Aorta (tissue), 5 donors: ENCODE measurements at places on chromosomes 12 and 14. TPM values are rescaled to one million over a fixed set of nuclear protein-coding genes. Genes with fewer than 3 reads are reported as not detected.
A peak's percentile ranks its signal among the peaks of the same experiment; 100 is the strongest.

GRCh38 chr12:61538951-61539350 lies 721.3 kb upstream of the USP15 start:
- H3K27me3 ChIP-seq, result peaks cover 2% of the 10 kb centered on the region
- H3K4me3 ChIP-seq, result no peak overlapping the region
- H3K27ac ChIP-seq, result no peak overlapping the region

- no peak overlapping the region for H3K27ac ChIP-seq
- peaks cover 5% of the 10 kb centered on the region for H3K36me3 ChIP-seq
- H3K4me1 ChIP-seq, result peaks cover 3% of the 10 kb centered on the region
- no peaks in the 10 kb centered on the region for H3K27me3 ChIP-seq
- peak; percentile 64 for DNase-seq
Measured at GRCh38 chr14:21023174-21023573, 1.7 kb downstream of the NDRG2 start.

GRCh38 chr14:97395068-97395467 lies 597.9 kb downstream of the VRK1 start:
- no peaks in the 10 kb centered on the region for H3K4me1 ChIP-seq
- DNase-seq, result no peak
- H3K36me3 ChIP-seq, result no peaks in the 10 kb centered on the region
- H3K27me3 ChIP-seq, result no peaks in the 10 kb centered on the region

DNA sequence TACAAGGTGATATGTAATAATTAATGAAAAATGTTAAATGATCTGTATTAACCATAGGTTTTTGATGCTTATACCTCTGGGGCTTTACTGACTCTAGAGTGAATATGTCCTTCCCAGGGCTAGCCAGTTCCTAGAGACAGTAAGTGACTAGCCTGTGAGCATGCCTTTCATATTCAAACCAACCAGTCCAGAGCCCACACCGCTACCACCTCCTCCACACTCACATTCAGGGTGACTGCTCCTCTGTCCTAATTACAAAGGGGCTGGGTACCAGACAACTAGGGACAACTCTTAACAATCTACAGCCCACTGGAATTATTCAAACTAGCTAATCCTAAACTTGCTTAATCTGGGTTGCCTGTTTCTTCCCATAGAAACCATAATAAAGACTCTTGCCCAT lies 49.0 kb downstream of the RALGAPA1 start:
- H3K27me3 ChIP-seq, result no peaks in the 10 kb centered on the region
- H3K4me1 ChIP-seq, result no peaks in the 10 kb centered on the region
- H3K36me3 ChIP-seq, result no peaks in the 10 kb centered on the region
- no peak overlapping the region for H3K27ac ChIP-seq
- DNase-seq, result no peak

Gene NTN4
- total RNA-seq, result 66.7 TPM

Gene P2RX2
- total RNA-seq, result 0.27 TPM

Gene RAP1B
- 173 TPM for total RNA-seq

Gene JDP2
- 48.3 TPM for total RNA-seq
